ENCODE measurements at places on chromosomes 7 and 10.

DNA sequence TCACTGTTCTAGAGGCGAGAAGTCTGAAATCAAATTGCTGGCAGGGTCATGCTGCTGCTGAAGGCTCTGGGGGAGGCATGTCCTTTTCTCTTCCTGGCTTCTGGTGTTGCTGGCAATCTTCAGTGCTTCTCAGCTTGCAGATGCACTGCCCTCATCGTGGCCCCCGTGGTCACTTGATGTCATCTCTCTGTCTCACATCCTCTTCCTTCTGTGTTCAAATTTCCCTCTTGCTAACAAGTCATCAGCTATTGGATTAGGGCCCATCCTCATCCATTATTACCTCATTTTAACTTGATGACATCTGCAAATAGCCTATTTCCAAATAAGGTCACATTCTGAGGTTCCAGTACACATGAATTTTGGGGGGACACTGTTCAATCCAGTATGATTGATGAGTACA, 36.6 kb upstream of the SRGN start:
- DNase-seq: no peak

GRCh38 chr10:7788639-7789286, 786 bp downstream of the ATP5F1C start:
- DNase-seq: no peak

GRCh38 chr10:74486659-74487058, 335.6 kb downstream of the ADK start:
- no peak for DNase-seq

- no peak for DNase-seq
Measured at GRCh38 chr10:73585327-73585726, 5.8 kb downstream of the USP54 start.

- no peak for DNase-seq
Measured at GRCh38 chr10:98420786-98421185, 5.8 kb upstream of the PYROXD2 start.

DNA sequence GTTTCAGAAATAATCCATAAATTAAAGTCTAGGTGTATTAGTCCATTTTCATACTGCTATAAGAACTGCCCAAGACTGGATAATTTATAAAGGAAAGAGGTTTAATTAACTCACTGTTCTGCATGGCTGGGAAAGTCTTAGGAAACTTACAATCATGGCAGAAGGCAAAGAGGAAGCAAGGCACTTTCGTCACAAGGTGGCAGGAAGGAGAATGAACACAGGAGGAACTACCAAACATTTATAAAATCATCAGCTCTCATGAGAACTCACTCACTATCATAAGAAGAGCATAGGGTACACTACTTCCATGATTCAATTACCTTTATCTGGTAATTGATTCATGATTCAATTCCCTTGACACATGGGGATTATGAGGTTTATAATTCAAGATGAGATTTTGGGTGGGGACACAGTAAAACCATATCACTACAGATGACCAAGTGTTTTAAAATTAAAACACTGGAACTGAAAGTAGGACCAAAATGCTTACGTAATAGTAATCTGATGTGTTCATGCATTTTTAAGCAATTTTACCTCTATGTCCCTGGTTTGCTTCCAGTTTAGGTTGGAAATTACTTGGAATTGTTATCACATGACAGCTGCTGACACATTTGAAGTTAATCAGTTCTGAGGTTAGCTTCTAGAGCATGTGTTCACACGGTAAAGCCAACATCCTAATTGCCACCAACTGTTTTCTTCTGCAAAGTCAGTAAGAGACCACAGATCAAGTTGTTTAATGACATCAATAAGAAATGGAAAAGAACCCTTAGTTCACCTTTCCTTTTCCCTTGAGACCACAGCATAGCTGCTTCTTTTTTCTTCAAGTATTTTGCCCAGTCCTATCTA, 48.4 kb upstream of the SEMA3C start:
- DNase-seq: no peak
